Mammary epithelial cell (primary cell): ENCODE measurements at places on chromosomes 3 and 15.
A peak's percentile ranks its signal among the peaks of the same experiment; 100 is the strongest.

DNA sequence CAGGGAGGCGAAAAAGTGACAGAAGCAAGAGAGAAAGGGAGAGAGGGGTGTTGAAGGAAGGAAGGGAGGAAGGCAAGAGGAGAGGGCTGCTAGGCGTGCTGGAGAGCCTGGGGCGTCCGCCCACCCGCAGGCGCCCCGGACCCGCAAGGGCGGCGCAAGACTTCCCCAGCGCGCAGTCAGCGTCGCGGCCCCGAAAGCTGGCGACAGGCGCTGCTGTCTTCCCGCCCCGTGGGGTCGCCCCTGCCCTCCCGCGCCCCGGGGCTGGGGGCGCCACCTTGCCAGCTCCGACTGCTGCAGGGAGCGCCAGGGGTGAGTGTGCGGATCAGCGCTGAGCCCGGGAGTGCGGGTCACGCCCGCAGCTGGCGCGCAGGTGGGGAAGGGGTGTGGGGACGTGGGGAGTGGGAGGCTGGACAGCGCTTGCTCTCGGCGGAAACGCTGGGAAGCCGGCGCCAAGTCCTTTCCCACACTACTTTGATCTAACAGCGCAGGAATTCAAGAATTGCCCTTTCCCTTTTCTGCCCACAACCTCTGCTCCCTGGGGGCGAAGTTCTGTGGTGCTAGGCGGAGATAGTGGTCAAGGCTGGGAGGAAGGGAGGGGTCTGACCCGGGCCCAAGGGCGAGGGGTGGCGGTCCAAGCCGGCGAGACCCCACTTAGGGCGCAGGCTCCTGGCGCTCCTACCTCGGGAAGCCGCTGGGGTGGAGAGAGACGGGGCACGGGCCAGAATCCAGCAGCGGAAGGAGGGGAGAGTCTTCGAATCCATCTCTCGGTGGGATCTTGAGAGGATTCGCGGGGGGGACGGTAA is 266.1 kb downstream of the CGGBP1 start:
- DNase-seq, result no peak

DNA sequence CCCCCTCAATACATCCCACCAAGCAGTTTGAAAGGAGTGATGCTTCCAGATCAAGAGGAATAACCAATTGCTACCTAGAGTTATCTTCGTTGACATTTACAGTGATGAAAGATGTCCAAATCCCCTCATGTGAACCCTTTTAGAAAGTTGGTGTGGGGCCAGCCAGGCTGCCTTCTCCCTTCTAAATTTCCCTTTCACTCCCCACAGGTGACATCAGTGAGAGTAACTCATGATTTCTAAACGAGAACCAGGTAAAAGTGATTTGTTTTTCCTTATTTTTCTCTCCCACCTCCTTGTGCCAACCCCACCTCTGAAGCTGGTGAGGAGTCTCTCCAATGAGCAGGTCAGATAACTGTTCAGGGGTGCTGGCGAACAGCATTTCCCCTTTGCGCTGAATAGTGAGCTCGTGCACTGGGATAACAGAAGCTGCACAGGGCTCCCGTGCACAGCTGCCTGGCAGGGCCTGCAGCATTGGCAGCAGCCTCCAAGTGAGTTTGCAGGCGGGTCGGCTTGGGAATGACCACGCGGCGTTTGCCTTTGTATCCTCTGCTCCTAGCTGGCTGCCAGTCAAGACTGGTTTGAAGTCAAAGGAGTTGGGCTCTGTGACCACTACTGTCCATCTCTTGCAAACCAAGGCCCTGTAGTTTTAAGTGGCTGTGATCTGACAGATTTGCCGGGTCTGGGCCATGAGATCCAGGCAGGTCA is 70.2 kb upstream of the CORO2B start:
- DNase-seq, result no peak

DNA sequence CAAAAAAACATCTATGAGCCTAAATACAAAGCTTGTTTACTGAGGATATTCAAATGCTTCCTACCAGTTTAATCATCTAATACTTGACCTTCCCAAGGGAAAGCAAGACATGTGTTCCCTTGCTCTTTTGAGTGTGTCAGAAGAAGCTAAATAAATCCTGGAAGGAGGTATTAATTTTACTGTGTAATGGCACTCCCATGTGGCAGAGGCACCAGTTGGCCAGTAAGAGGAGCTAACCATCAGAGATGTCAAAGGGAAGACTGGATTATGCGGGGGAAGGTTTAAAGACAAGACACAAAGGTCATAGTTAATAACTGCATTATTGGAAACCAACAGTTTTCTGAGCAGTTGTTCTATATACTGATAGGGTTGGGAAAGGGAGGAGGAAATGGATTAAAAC is 125.1 kb downstream of the SUCLG2 start:
- no peak for DNase-seq

DNA sequence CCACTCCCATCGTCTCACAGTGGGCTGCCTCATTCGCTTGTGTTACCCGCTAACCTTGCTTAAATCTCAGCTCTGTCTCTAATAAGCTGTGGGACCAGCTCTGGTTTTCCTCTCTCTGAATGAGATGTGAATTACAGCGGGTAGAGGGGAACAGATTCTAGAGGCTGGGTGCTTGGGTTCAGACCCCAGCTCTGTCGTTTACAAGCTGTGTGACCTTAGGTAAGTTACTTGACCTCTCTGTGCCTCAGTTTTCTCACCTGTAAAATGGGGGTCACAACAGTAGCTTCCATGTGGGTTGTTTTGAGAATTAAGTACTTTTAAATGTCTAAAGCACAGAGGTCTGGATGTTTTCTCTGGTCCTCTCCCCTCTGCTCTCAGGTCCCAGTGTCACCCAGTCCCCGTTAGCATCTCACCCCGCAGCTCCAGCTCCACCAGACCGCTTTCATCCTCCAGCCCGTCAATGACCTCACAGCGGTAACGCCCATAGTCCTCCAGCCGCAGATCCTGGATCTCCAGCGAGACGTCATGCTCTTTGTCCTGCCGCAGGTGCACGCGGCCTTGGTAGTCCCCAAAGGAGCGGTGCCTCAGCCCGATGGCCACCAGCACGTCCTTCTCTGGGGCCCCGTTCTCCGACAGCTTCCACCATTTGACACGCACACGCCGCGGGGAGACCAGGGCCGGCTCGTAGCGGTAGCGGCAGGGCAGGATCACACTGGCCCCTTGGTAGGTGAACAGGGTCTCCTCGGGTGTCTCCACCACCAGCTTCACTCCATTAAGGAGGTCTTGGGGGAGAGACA is 14.2 kb downstream of the HAPLN3 start:
- no peak for DNase-seq

DNA sequence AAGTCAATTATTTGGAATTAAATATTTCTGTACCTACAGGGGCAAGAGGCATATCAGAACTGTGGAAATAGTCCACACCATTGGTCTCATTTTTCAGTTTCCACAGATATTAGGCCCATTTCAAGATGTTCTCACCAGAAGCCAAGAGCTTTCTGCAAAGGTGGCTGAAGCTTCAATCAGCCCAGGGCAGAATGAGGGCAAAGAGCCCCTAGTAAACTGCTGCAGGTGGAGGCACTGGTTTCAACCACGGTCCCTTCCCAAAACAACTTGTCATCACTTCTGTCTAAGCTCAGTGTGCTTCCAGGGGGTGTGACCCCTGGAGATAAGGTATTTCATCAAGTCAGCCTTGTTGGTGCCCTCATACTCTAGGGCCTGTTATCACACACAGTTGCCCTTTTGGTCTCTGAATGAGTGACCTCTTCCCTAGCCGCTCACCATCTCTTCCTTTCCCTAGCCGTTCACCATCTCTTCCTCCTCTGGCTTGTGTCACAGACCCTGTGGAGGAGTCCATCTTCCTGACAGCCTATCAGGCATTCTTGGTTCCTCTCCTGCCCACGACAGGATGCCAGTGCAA is 21.2 kb downstream of the IL17RD start:
- DNase-seq, result no peak

GRCh38 chr3:141401573-141402475 is 33.5 kb downstream of the ZBTB38 start:
- no peak for DNase-seq

DNA sequence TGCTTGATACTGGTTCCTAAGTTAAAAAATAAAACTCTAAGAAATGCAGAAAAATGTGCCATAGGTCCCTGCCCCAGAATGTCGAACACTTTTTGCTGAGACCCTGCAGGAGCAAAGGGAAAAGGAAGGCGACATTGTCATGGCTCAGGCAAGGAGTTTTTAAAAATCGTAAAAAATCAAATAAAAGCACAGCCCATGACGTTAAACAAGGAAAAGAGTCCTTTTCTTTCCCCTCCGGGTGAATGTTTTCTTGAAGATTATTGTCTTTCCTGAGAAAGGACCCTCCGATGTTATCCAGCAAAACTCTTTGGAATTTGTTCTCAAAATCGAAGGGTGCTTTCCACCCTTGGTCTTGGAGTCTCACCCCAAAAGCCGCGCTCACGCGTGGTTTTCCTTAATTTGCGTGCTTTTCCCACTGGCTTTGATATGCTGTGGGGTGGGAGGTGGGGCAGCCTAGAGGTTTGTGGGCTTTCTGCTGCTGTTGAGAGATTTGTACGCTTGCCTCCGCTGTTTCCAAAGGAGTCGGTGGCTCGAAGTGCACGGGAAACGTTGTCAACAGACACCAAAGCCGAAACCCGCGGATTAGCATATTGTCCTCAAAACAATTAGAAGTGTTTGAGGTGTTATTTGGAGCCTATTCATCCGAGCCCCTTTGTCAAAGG is 2.9 kb downstream of the SOX14 start:
- no peak for DNase-seq

GRCh38 chr3:11009898-11010297 is 17.4 kb downstream of the SLC6A1 start:
- DNase-seq, result no peak

DNA sequence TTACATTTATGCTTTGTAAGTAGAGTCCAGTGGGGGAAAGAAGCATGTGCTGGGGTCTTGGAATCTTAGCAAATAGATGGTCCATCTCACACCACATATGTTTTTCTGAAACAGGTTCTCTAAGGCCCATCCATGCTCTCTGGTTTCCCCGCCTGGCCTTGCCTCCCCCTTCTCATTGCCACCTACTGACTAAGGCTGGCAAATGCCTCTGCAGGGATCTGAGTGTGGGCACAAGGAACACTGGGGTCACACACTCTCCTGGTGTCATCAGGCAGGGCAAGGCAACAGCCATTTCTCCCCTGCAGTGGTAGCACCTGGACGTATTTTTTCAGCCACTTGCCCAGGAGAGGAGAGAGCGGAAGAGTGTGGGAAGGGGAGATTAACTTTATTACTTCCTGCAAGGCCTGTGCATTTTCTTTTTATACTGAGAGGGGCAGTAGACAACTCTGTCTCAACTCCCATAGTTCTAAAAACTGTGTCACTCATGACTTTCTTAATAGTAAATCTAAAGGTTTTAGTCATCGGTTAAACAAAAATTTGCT is 804.2 kb upstream of the NECTIN3 start:
- no peak for DNase-seq

DNA sequence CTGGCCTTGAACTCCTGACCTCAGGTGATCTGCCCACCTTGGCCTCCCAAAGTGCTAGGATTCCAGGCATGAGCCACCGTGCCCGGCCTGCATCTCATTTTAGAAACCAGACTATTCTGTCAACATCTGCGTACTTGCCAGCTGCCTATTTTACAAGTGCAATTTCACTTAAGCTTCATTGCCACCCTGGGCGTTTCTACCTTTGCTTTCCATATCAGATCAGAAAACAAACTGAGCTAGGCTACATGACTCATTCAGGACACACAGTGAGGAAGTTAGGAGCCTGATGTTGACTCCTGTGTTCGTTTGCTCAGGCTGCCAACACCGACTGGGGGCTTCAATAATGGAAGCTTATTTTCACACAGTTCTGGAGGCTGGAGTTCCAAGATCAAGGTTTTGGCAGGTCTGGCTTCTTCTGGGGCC is 42.3 kb upstream of the KLHL25 start:
- DNase-seq, result peak; percentile 5

DNA sequence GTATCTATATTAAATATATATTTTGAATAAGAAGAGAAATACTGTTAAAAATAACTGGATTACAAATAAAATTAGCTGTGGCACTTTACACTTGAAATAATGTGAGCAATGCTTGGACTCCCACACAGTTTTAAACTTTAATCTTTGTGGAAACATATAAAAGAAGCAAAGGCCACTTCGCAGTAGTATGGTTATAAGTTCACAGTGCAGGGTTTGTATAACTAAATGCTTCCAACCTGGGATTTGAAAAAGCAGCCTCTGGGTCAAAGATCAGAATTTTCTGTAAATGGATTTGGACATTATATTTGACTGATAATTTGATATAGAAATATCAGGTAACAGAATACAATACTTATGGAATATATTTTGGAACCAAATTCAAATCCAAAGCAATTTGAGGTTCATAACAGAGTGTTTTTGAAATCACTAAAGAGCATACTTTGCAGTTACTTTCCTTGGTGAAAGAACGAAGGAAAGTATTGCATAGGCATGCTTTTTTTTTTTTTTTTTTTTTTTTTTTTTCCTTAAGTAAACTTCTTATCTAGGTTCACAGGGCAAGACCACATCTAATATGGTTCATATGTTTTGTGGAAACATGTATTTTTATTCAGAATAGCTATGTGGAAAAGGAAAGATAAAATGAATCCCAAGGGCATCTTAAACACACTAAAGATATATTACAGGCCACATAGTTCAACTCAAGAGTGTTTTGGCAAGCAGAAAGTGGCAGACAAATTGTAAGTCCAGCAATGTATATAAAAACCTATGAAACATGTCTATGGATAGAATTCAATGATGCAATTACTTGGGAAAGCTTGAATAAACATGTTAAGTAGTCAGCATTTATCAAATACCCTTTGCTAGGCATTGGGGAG is 47.1 kb upstream of the SGO1 start:
- no peak for DNase-seq

DNA sequence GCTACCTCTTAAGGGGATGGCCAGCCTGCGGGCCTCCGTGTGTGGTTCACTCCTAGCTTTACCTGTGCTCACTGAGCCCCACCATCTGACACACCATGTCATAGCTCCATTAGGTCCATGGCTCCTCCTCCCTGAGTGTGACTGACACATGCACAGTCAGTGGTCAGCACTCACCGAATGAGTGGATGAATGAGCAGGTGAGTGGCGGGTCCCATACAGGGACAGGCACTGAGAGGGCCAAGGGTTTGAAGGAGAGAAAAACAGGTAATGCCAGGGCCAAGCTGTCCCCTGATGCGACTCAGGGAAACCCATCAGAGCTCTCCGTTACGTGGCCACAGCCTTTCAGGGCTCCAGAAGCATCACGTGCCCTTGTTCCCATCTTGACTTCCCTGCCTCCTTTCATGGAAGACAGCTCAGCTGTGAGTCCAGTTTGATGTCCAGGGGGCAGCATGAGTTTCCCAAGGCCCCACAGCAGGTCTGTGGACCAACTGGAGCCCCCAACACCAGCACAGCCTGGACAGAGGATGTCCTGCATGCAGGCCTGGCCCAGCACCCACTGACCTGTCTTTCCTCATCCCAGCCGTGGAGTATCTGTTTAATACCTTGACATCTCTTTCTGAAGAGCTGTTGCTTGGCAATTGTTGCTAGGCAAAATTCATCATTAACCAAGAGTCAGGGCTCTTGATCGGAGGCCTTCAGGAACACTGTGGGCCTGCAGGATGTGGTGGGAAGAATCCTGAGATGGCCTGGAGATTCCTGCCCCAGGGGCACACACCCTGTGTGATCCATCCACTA is 84.4 kb downstream of the PLXNA1 start:
- no peak for DNase-seq
